Transverse colon (tissue), 4 donors: ENCODE measurements at places on chromosomes 5 and 9.

GRCh38 chr5:94856257-94856800 is 237.9 kb downstream of the SLF1 start:
- no peak overlapping the region for H3K4me3 ChIP-seq
- no peaks in the 10 kb centered on the region for H3K4me1 ChIP-seq
- H3K27ac ChIP-seq = no peak overlapping the region
- H3K27me3 ChIP-seq = no peaks in the 10 kb centered on the region
- no peak for DNase-seq
- H3K36me3 ChIP-seq = no peaks in the 10 kb centered on the region

GRCh38 chr9:12775679-12776512 is 1.1 kb downstream of the LURAP1L start:
- H3K27me3 ChIP-seq = no peaks in the 10 kb centered on the region
- no peaks in the 10 kb centered on the region for H3K4me1 ChIP-seq
- no peaks in the 10 kb centered on the region for H3K36me3 ChIP-seq

DNA sequence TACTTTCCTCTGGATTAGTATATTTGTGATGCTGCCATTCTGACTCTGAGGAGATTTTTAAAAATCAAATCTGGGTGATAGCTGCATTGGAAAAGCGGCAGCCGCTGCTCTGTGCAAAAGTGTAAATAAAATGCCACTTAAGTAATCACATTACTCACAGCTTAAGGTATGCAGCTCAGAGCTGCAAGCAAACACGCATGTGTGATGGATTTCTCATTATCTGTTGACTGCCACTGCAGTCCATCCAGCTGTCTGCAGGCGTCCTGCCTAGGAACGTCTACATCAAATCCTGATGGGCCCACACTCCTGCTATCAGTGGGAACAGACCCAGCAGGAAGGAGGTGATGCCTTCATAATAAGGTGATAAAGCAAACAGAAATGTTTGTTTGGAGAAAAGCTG is 216.9 kb downstream of the SPOCK1 start:
- H3K27me3 ChIP-seq = no peaks in the 10 kb centered on the region
- no peak overlapping the region for H3K27ac ChIP-seq

GRCh38 chr5:134245101-134245604 is 19.3 kb upstream of the PPP2CA start:
- H3K36me3 ChIP-seq = no peaks in the 10 kb centered on the region
- peaks cover 5% of the 10 kb centered on the region for H3K4me1 ChIP-seq
- H3K4me3 ChIP-seq = no peak overlapping the region
- no peak for DNase-seq
- no peak overlapping the region for H3K27ac ChIP-seq

DNA sequence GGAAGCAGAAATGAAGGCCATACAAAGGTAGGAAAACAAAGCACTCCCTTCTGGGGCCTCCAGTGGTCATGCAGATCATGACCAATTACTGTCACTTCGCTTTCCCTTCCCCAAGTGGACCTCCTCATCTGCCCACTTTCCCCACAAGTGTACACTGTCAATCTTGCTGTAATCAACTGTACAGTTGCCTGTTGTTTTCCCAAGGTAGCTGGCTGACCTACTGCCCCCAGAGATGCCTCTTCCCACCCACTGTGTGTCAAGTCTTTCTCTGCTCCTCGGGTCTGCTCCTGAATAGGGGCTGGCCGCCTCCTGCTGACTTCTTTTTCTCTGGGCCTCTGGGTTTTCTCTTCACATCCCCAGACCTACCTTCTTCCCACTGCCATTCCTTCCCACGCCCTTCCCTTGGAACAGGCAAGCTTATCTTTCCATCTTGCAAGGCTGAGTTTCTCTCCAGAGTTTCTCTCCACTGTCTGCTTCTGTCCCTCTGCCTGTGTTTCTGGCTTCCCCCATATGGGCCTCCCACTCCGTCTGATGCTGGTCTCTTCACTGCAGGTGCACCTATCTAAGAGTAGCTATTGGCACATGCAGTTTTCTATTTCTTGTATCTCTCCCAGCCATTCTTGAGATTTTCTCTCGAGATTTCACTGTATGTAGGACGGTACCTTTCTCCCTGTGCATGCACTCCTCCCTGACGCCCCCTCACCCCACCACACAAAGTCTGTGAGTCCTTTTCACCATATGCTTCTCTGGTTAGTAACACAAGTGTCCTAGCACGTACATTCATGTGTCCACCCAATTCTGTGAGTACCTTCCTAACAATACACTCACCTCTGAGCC is 2.4 kb downstream of the ELL2 start:
- peak overlapping the region; percentile 100 for H3K27ac ChIP-seq
- peak overlapping the region; percentile 95 for H3K4me3 ChIP-seq
- no peaks in the 10 kb centered on the region for H3K36me3 ChIP-seq
- H3K27me3 ChIP-seq = no peaks in the 10 kb centered on the region
- H3K4me1 ChIP-seq = peaks cover 41% of the 10 kb centered on the region
